Left lobe of liver (tissue), 2 donors: ENCODE measurements at places on chromosomes 7 and 10.

- no peak for DNase-seq
Observed at GRCh38 chr10:89867964-89868363, 166.6 kb downstream of the KIF20B start.

DNA sequence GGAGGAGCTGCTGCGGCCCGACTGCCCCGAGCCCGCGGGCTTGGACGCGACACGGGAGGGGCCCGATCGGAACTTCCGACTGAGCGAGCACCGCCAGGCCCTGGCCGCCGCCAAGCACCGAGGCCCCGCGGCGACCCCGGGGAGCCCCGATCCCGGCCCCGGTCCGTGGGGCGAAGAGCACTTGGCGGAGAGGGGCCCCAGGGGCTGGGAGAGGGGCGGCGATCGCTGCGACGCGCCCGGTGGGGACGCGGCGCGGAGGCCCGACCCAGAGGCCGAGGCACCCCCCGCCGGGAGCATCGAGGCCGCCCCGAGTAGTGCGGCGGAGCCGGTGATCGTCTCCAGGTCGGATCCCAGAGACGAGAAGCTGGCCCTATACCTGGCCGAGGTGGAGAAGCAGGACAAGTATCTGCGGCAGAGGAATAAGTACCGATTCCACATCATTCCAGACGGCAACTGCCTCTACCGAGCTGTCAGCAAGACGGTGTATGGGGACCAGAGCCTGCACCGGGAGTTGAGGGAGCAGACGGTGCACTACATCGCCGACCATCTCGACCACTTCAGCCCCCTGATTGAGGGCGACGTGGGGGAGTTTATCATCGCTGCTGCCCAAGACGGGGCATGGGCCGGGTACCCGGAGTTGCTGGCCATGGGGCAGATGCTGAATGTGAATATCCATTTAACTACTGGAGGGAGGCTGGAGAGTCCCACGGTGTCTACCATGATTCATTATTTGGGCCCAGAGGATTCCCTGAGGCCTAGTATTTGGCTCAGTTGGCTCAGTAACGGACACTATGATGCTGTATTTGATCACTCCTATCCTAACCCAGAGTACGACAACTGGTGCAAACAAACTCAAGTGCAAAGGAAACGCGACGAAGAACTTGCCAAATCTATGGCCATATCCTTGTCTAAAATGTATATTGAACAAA is 1.4 kb downstream of the OTUD1 start:
- DNase-seq = peak; percentile 59

- peak; percentile 96 for DNase-seq
Observed at GRCh38 chr7:2701832-2702593, 14.0 kb downstream of the AMZ1 start.

DNA sequence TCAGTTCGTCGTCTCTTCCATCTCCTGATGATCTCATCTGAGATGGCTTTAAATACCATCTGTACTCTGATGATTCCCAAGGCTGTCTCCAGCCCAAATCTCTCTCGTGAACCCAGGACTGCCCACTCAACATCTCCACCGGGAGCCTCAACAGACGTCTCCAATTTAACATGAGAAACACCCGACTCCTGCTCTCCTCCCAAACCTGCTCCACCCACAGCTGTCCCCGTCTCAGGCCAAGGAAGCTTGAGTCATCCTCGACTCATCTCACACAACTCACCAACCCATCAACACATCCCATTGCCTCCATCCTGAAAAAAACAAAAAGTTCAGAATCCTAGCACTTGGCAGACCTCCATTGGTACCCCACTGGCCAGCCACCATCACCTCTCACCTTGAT is 29.7 kb upstream of the CALN1 start:
- DNase-seq = no peak

DNA sequence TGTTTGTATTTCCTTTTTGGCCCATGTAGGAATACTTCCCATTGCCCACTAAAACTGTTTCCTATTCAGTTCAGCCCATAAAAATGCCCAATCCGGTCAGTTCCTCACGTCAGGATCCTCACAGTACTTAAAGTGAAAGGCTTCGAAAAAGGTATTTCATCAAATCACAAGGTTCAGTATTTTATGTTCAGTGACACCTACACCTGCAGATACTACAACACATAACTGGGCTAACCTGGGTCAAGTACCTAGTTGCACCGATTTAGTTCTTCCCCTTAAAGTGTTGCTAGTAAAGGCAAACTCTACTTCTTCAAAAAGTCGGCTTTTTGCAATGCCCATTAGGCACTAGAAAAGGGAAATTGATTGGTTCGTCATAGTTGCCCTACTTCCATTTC is 1.1 kb downstream of the SNX13 start:
- DNase-seq = no peak

- DNase-seq = no peak
Observed at GRCh38 chr10:33790521-33791271, 456.2 kb upstream of the NRP1 start.

DNA sequence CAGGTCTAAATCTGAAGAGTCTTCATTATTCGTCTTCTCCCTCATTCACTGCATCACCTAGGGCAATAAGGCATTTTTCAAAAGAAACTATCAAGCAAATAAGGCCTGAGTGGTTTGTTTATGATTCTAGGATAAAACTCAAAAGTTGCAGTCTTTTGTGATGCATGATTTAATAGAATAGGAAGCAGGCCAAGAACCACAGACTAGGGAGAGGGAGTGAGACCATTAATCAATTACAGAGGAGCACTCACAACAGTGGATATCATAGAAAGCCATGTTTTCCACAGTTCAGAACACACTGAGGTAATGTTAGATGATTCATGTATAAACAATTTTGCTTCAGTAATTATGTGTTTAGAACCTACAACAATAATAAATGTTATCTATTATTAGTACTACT is 87.8 kb upstream of the LRRTM3 start:
- DNase-seq = no peak

GRCh38 chr7:28729281-28729680 is 228.8 kb downstream of the TRIL start:
- no peak for DNase-seq

GRCh38 chr7:14209896-14210484 is 220.5 kb upstream of the ETV1 start:
- DNase-seq = no peak

- no peak for DNase-seq
Observed at GRCh38 chr10:77965294-77965693, 38.7 kb upstream of the DLG5 start.

- no peak for DNase-seq
Observed at GRCh38 chr10:10359263-10359662, 658.4 kb upstream of the CELF2 start.

DNA sequence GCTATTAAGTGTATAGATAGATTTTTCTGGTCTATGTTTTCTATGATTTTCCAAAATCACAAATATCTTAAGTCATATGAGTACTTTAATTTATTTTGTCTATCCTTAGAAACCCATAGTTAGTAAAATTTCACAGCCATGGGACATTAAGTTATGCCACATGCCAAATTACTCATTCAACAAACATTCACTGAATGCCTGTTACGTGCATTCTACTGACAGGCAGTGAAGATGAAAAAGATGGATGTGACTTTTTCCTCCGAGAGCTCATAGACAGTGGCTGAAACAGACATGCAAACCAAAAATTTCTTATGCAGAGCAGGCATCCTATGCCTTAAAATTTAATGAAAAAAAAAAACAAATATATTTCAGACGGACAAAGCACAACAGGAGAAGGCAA is 84.9 kb downstream of the CHRM2 start:
- DNase-seq = no peak

- DNase-seq = no peak
Observed at GRCh38 chr10:76456197-76456596, 1024.8 kb downstream of the LRMDA start.

DNA sequence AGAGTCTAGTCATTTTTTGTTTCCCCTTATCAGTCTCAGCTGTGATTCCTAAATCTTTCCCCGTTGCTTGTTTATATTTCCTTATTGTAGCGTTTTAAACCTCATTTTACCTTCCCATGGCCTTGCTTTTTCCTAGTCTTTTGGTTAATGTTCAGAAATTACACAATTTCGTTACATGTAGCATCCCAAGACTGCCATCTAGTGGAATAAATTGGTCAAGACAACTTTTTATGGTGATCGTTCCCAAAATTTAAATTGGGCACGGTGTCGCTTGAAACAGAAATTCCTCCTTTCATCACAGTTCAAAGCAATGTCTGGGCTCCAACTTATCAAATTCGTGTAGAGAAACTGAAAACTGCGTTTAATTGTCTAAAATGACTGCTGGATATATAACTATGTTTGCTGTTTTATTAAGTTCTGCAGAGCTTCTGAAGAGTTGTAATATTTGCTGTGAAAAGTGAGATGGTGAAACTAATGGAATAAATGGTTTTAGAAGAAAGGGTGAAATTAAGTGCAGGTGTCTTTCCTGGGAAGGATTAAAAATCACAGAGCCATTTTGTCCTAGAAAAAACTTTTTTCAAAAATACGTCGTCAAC is 370.2 kb downstream of the PHF14 start:
- DNase-seq = no peak

- DNase-seq = no peak
Observed at GRCh38 chr10:15864419-15864818, 4.1 kb upstream of the MINDY3 start.

DNA sequence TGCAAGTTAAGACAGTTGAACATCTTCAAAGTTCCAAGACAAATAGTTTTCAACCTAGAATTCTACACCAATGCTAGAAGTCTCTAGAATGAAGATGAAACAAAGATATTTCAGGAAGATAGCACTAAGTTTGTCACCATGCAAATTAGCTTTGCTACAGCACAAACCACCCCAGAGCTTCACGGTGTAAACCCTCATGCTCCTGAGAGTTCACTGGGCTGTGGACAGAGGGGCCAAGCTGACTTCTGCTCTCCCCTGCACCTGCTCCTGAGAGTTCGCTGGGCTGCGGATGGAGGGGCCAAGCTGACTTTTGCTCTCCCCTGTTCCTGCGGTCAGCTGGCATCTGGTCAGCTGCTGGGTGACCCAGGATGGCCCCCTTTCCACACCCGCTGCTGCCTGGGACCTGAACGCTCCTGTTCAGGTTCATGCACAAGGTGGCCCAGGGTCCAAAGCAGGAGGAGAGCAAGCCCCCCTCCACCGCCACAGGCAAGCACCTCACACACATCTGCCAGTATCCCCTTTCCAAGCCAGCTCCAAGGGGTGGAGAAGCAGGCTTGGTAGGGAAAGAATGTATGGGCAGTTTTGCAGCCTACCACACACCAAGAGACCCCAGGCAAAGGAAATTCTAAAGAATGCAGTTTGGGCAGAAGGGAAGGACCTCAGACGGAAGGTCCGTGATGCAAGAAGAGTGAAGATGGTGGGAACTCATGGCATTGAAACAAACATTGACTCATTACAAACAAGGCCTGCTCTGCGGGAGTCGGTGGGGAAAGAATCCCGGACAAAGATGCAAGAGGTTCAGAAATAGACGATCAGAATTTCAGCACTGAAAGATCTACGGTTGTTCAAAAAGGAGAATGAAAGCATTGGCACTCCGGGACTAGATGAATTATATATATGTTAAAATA is 137.8 kb upstream of the PPP2R2D start:
- DNase-seq = no peak

DNA sequence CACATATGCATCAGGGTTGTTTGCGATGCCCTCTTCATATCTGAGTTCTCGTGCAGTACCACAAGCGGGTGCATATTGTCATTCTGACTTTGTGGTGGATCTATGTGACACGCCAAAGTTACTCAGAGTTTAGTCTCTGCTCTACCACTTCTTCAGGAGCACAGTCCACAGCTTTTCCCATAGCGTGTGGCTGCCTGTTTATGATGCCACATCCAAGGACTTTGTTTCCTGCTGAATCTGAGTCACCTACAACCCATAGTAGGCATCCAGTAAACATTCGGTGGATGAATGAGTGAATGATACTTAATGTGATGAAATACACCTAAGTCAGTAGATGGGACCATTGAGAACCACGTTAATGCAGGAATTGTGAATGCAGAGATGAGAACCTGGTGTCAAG is 15.0 kb downstream of the ADRA2A start:
- DNase-seq = no peak

GRCh38 chr10:17454161-17455014 is at the start of gene ST8SIA6:
TSS of gene ST8SIA6 (minus strand) at chr10:17454595. CDS start at chr10:17454255, 340 bp downstream.
- no peak for DNase-seq

DNA sequence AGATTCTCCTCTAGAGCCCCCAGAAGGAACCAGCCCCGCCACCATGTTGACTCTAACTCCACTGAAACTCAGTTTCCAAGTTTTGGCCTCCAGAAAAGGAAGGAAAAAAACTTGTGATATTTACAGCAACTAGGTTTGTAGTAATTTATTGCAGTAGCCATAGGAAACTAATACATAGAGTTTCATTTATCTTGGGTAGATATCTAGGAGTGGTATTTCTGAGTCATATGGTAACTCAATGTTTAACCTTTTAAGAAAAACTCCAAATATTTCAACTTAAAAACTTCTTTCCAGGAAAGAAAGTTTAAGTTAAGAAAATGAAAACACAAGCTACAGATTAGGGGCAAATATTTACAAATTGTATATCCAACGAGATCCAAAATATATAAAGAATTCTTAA is 576.7 kb downstream of the KCNMA1 start:
- DNase-seq = no peak

DNA sequence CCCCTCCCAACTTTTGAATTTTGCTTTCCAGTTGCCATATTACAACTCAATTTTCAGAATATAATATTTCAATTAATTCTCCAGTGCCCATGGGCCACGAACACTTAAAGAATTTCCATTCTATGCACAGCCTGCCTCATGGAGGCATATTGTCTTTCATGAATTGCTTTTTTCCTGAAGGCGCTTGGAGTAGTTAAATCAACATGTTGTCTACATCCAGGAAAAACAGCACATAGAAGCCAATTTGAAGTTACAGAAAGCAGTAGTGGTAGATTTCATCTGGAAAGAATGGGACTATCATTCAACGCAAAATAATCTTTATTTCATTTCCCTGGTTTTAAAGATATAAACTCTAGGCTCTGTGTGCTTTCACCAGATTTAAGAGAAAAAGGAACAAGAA is 106.0 kb downstream of the NRP1 start:
- no peak for DNase-seq

GRCh38 chr10:9222917-9223316 is 1168.4 kb downstream of the GATA3 start:
- DNase-seq = no peak
